Osteoblast (primary cell): ENCODE measurements at places on chromosomes 6 and 20. TPM values are rescaled to one million over a fixed set of nuclear protein-coding genes. Genes with fewer than 3 reads are reported as not detected.

DNA sequence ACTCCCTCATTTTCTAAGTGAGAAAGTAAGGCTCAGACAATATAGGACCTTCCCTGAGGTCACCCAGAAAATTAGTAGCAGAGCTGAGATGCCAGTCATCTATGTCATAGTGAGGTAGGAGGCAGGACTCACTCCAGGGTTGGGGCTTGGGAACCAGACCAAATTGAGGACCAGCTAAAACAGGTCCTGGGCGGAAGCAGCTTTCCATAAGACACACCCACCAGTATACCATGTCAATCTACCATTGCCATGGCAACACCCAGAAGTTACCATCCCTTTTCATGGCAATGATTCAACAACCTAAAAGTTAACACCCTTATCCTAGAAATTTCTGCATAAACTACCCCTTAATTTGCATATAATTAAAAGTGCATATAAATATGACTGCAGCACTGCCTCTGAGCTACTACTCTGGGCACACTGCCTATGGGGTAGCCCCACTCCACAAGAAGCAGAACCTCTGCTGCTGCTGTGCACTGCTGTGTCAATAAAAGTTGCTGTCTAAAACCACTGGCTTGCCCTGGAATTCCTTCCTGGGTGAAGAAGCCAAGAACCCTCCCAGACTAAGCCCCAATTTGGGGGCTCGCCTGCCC, 30.3 kb upstream of the OCSTAMP start:
- DNase-seq = no peak

DNA sequence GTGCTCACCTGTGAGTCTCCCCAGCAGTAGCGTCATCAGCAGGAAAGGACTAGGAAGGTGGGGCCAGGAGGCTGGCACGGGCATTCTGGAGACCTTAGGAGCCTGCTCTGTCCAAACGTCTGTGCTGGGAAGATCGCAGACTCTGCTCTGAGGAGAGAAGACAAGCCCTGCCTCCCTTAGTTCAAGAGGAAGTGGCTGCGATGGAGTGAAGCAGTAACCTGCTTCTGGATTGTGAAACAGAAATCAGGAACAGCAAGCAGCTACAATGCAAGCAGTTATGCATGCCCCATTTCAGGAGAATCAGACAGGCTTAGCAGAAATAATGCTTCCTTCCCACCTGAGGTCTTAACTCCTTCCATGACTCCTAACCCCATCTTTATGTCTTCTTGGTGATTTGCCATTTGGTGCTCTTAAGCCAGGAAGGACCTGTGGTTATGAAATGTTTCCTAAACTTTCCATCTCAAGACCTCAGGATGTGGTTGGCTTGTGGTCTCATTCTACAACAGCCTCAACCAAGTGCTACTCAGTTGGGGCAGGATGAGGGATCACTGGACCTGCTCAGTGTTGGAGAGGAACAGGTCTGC, at the start of gene SIRPB1:
SIRPB1 (minus strand) TSS at position 149 of the 584 bp plus-strand sequence; CDS start at position 84, 65 bp downstream.
- no peak for DNase-seq

DNA sequence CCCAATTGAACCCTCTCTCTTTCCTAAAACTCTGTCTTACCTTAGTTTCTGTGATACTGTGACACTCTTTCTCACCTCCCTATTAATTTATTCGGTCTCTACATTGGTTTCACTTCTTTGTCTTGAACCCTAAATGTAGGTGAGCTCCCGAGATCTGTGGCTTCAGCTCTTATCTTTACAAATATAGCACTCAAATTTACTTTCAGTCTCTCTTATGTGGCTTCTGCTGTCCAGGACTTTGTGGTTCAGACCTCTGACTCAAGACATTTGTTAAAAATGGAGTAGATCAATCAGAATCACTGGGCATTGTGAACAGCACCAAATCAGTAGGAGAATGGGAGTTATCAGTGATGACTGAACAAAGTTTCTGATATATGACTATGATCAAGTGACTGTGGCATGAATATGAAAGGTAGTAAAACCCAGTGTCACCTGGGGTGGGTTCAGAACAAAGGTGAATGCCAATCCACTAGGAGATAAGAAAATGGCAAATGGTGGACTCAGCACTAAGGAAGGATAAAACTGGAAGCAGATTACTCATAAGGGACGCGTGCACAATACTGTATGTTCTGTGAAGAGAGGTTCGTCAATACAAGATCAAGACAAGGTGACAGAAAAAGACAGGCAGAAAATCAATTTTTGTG, 27.2 kb downstream of the IL17F start:
- no peak for DNase-seq

DNA sequence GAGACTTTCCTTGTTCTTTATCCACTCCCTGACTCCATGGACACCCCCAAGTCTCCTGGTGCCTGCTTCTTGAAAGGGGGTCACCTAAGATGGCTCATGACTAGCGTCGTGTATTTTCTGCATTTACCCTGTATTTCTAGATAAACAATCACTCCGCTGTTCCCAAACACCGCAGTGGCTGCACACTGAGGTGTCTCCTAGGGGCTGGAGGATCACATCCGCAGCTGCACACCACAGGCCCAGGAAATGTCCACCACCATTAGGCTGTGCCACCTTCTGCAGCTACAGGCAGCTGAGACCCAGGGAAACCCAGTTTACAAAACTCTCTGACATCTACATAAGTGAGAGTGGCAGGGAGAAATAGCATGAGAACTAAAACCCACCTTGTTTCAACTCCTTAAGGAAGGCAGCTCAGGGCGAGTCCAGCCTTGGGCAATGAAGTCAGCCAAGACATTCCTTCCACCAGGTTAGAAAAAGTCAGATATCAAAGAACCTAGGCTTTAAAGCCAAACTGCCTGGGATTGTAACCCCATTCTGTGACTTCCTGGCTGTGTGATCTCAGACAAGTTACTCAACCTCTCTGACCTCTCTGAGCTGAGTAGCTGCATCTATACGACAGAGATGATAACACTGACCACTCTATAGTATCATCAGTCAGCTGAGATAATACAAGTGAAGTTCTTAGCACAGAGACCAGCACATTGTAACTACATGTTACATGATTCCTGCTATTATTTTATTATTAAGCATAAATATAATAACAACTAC, 102.2 kb downstream of the SNX5 start:
- no peak for DNase-seq

DNA sequence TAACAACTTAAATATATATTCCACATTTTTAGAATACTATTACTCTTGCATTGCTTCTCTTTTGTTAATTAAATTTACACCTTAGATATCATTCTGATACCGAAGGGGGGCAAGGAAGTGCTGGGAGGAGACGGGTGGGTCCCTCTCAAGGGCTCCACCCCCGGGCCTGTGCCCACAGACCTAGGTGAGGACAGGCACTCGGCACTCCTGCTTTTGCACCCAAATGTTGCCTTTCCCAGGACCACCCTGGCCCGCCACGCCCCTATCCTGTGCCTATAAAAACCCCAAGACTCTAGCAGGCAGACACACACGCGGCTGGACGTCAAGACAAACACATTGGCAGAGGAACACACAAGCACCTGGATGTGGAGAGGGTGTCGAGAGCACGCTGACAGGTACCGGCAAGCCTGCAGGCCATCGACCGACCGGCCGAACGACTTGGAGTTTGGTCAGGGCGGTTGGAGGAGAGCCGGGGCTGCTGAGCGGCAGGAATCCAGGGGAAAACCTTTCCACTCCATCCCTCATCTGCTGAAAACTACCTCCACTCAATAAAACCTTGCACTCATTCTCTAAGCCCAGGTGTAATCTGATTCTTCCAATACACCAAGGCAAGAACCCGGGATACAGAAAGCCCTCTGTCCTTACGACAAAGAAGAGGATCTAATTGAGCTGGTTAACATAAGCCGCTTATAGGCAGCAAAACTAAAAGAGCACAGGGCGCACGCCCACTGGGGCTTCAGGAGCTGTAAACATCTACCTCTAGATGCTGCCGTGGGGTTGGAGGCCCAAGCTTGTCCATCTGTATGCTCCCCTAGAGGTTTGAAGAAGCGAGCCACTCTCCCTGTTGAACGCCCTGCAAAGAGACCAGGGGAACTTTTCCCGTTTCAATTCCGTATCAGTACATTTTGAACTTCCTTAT, 197.4 kb upstream of the PRSS16 start:
- DNase-seq = no peak

DNA sequence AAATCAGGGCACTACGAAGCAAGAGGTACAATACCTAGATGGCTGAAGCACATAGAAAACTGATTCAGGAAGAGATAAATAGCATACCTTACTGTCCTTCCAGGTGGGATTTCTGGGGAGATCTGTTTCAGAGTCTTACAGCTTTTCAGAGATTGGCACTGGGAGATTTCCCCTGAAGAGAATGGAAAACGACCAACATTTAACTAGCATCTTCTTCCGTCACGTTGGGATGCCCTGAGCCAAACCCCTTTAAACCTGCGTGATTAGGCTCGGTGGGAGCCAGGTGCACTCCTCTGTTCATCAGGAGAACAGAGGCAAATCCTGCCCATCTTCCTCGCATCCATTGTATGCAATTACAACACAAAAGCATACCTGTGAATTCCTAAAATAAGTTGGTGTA, 614.5 kb downstream of the HDGFL1 start:
- DNase-seq = no peak

DNA sequence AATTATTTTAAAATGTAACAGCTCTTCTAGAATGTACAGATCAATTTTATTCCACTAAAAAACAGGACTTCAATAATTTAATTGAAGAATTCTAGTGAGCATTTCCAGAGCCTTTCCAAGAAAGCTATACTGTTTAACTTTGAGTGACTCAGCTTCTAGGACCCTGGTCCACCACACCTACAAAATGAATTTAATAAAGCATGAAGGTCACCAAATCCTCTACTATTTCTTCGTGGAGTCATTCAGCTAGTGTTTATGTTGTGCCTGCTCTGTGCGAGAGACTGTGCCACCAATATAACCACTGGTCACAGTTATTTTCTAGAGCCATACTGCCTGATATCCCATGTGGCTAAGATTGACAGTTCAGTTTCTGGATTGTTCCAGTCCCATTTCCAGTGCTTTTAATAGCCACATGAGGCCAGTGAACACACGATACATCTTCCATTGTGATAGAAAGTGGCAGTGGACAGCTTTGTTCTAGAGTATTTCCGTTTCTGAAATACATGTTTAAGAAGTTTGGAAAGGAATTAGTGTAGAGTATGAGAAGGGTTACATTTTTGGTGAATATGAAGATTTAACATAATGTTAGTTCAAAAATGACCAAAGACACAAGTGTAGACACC, 160.7 kb downstream of the MTHFD1L start:
- DNase-seq = no peak

- no peak for DNase-seq
These were observed 875.9 kb downstream of the HACE1 start for GRCh38 chr6:103983860-103984259.

DNA sequence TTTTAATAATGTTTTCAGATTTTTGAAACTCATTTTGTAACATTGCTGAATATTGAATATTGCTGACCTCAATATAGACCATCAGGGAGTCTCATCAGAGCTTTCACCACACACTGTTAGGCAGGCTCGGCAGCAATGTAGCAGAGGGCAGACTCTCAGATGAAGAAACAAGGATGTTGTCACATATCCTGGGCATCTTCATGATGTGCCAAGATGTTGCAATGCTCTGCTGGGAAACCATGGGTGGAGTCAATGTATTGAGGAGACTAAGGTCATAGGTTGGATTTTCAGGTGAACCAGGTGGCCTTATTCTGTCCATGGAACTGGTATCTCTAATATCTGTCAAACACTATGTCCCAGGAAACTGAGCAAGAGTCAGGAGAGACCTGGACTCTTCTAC, 27.3 kb downstream of the NR2E1 start:
- DNase-seq = no peak

DNA sequence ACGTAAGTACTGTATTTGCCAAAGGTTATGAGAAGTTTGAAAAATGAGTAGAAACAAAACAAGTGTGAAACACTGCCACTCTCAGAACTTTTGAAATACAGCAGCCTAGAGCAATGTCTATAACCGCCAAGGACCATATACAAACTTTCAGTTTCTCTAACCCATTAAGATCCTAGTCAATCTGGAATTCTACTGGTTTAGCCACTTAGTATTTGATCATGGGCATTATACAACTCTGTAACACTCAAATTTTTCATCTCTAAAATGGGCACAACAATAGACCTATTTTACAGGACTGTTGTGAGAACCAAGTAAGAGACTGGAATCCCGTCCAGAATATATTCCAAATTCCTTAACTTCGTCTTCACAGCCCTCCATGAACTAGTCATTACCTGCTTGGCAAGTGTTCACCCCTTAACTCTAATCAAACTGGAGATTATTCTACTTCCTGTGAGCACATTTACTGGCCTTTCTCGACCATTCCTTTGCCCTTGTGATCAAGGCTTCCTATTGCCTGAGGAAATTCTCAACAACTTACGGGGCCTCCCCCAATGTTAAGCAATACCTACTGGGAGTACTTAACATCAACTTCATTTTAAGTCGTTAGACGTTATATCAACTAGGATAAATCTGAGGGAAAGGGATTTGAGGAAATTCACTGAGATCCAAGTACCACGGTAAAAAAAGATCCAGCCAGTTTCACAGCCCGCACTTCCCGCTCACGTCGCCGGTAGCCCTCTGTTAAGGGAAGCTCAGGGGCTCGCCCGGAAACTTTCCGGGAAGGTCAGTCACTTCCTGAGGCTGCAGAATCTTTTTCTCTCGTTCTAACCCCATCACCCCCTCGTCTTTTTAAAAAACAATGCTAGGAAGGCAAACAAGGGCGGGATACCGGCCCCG, 1.1 kb downstream of the EIF2S2 start:
- peak; percentile 71 for DNase-seq

DNA sequence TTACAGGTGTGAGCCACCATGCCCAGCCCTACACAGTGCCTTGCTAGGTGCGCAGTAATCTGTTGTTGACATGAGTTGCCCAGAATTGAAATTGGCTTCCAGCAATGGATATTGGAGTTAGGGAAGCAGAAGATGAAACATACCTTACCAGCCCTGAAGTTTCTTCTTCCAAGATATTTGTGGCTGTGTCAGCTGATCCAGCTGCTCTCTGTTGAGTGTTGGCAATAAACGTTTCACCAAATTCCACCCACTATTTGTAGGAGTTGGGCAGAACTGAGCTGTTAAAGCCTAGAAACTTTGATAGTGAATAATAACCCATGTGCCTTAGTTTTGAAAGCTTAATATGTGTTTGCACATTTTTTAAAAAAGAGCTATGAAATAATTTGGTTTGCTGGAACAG, 218.2 kb upstream of the SNX9 start:
- DNase-seq = no peak

DNA sequence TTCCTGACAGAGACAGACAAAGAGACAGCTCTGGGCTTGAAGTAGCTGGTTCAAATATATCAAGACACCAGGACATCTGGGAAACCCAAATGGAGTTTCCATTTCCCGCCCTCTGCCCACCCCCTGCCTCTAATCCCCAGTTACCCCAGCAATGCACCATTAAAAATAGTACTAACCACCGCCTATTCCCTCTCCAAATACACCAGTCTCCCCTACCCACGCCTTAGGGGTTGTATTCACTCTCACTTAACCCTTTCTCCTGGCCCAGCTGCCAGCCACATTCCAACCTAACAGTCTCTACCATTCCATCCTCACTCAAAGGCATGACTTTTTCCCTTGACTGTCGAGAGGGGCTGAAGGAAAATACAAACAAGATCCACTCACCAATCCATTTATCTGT, 22.4 kb downstream of the GABBR1 start:
- DNase-seq = no peak

CASS4 gene
- under 0.01 TPM in 2 replicates for total RNA-seq

KCNQ5 gene
- 4.0 and 8.5 TPM in 2 replicates for total RNA-seq

KIF13A gene
- total RNA-seq = 61.5 and 90.5 TPM in 2 replicates

ME1 gene
- total RNA-seq = 27.9 and 31.8 TPM in 2 replicates

CAGE1 gene
- under 0.01 TPM in 2 replicates for total RNA-seq
